ENCODE measurements at places on chromosomes 7 and 10.

DNA sequence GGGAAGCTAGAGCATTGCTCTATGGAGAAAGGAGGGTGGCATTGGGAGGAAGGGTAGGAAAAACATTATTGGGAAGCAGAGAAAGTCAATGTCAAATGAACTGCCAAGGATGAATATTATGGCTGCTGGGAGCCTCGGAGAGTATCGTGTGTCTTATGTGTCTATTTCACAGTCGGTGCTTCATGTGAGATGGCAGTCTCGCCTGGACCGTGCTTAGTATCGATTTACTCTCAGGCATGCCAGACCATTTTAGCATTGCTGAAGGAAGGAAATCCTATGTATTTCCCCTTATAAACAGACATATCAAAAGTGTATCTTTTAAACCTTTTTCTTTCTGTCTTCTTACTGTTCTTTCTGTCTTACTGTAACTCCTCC lies 612.6 kb downstream of the AUTS2 start:
- no peak for DNase-seq

DNA sequence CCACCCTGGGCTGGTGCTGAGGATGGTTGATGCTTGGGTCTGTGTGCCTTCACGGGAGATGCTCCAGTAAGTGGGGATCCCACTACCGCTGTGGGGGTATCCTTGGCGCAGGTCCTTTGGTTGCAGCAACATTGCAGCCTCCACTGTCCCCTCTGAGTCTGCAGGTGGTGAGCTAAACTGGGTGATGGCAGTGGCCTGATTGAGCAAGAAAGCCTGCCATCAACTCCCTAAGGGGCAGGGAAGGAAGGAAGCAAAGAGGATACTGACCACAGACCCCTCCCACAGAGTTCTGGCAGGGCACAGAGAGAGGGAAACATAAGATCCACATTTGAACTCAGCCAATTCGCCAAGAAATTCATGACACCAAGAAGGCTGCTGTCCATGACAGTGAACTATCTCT lies 43.2 kb downstream of the MYO1G start:
- no peak for DNase-seq

- DNase-seq: no peak
Observed at GRCh38 chr10:50453940-50454339, 169.8 kb downstream of the SGMS1 start.

DNA sequence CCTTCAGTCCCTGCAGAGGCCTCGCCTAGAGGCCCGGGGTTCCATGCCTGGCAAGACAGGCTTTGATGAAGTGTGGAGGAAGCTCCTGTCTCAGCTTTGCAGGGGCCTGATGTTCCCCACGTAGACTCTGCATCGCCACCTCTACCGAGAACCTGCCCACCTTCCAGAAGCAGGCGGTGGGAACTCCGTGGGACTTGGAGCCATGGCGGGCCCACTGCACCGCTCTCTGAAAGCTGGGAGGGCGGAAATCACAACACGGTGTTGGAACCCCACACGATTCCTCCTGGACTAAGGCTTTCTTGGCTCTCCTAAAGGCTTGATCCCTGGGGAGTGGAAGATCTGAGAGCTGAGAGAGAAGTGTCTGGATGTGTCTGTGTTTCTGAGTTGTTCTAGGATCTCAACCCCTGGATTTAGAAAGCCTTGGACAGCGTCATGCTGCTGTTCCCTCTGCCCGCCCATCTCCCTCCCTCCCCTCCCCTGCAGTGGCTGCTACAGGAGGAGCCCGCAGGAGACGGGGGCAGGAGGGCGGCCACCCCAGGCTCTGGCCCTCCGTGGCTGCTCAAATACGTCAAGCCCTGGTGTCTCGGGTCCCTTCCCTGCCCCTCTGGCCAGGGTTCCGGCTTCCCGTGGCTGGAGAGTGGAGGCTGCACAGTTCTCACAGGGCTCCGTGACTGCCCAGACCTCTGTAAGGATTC lies 79.7 kb downstream of the VIPR2 start:
- no peak for DNase-seq

DNA sequence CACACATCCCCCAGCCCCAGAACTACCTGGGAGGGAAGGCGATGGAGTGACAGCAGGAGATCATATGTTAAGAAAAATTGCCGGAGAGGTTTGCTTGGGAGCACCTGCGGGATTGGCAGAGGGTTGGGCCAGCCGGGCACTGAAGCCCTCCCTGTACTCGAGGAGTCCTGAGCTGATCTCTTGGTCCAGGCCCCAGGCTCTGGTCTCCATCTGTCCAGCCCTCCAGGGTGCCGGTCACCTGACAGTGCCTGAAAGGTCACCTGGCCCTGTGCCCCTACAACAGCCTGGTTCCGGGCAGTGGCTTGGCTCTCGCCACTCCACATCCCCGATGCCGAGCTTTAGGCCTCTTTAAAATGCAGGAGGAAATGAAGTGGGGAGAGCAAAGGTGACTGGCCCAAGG lies 47.3 kb upstream of the PCBD1 start:
- DNase-seq: no peak

DNA sequence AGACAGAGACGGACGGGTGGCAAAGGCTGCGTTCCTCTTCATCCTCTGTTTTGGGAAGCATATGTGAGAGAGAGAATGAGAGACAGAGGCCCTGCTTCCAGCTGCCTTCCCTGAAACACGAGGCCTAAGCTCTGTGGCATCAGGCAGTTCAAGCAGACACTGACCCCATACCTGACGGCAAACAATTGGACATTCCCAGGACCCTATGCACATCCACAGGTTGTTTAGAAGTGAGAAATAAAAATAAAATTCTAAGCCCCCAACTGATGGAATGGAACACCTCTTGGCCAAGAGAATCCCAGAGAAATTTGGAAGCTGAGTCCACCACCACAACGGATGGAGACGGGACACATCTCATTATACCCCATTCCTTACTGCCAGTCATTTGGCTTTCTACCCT lies 105.3 kb downstream of the CPXM2 start:
- no peak for DNase-seq

- DNase-seq: peak; percentile 35
Observed at GRCh38 chr7:149330914-149331567, 69.0 kb downstream of the ZNF783 start.

DNA sequence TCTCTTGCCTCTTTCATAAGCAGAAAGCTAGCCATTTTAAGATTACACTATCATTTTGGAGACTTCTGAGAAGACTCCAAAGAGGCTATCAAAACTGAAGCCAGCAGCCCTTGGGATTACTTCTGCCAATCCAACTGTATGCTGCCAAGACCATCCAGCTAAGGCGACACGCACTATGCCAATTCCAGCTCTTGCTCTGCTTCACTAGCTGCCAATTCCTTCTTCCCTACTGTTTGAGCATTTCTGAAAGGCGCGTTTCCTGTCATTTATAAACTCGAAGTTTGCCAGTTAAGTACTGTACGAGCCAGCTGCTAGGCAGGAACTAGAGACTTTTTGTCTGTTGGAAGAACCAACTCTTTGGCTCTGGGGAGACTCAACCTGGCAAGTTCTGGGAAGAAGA lies 36.5 kb downstream of the MALSU1 start:
- DNase-seq: no peak

DNA sequence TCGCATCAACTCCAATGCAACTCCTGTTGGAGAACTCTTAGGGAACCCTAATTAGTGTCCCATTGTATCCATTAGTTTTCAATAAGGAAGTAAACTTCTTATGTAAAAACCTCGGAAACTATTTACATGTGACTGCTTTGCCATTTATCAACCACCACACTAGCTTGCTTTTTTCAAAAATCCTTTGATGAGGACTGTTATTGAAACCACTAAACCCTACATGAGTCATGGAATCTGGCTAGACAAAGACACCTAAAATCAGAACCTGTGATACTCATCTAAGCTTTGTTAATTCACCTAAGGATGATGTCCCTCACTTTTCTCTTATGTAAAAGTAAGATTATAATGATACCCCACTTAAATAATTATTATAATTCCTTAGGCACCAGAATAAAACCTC lies 414.1 kb upstream of the ETV1 start:
- no peak for DNase-seq

DNA sequence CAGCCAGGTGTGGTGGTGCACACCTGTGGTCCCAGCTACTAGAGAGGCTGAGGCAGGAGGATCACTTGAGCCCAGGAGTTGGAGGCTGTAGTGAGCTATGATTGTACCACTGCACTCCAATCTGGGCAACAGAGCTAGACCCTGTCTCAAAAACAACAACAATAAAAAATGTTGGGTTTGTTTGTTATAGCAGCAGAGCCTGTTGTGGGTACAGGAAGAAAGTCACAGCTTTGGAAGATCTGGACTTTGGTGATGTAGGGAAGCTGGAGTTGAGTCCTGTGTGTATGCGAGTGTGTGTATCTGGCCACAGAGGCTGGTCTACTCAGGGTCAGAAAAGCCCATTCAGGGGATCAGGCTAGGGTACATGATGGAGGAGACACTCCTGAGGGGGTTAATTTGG lies 3.9 kb downstream of the GRID2IP start:
- DNase-seq: no peak

- peak; percentile 86 for DNase-seq
Observed at GRCh38 chr7:137656227-137656849, 190.4 kb downstream of the DGKI start.

- DNase-seq: no peak
Observed at GRCh38 chr7:97011536-97012364, 6.4 kb downstream of the DLX6 start.

DNA sequence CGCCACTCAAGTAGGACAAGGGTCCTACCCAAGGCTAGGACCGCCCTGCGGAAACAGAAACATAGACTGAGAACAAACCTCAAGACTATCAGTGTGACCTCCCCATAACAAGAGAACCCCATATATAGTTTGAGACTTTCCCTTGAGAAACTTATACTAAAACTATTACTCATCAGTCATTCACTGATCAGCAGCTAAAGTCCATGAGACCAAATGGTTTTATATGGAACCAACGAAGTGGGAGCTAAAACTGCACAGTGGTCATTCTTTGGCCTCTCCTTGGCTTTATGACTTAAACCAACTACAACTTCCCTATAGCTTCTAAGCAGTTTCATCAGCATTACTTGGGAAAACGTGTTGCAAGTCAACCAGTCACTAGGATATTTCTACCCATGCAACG lies 13.7 kb upstream of the ZSCAN21 start:
- DNase-seq: no peak

DNA sequence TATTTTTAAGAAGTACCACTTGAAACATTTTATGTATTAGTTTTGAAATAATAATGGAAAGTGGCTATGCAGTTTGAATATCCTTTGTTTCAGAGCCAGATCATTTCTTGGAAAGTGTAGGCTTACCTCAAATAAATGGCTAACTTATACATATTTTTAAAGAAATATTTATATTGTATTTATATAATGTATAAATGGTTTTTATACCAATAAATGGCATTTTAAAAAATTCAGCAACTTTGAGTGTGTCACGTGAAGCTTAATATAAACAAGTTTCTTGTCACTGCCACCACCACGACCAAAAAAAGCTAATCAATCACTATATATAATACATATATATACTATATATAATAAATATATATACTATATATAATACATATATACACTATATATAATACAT lies 4.8 kb downstream of the IL6 start:
- DNase-seq: no peak
